ENCODE measurements at places on chromosomes 7 and 10.
A peak's percentile ranks its signal among the peaks of the same experiment; 100 is the strongest.

DNA sequence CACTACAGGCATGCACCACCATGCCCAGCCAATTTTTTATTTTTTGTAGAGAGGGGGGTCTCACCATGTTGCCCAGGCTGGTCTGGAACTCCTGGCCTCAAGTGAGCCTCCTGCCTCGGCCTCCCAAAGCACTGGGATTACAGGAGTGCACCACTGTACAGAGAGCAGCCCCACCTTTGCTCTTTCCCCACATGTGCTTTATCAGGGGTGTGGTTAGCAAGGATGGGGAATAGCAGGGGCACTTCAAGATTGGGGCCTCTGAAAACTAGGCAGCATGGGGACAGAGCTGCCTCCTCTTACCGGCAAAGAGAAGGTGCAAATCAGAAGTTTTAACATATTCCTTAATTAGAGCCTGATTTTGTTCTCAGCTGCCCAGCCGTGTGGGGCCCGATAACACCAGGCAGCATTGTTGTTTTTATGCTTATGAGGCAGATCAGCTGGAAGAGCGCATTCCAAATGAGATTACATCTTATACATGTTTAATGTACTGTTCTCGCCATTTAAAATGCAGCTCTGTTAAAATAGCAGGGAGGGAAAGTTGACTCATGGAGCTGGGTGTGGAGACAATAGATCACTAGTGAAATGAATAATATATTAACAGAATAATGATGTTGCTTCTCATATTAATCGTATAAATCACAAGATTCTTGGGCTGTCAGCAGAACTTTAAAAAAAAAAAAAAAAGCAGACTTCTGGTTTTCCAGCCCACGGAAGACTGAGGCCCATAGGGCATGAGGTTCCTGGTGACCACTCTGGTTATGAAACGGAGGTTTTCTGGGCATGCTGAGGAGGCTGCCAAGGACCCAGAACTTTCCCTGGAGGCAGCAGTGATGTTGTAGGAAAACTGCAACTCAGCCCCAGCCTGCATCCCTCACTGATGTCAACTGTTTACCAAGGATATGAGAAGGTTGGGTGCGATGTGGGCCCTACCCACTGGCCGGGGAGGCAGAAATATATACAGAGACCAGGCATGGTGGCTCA, 62.5 kb downstream of the TMEM130 start:
- DNase-seq = no peak

GRCh38 chr10:16843252-16843870, 26.1 kb upstream of the RSU1 start:
- no peak for DNase-seq

DNA sequence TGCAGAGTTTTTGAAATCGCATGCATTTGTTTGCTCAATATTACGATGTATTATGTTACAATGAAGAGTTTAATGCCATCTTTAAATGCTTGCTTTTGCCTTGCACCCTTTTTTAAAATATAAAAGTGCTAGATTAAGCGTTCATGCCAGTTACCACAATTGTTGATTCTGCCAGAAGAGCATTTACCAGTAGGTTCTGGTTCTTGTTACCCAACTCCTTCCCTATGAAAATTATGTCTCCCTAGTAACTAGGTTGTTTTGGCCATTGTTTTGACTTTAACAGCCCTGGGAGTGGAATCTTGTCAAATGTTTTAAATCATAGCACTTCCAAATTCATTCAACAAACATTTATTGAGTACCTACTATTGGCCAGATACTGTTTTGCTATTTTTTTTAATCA, 32.8 kb upstream of the CDK14 start:
- DNase-seq = no peak

- DNase-seq = no peak
These were observed 57.3 kb downstream of the FAM53B start for GRCh38 chr10:124686707-124687376.

GRCh38 chr10:103592186-103593021, 98.9 kb downstream of the NEURL1 start:
- peak; percentile 30 for DNase-seq

- DNase-seq = no peak
These were observed 9.0 kb downstream of the LFNG start for GRCh38 chr7:2528481-2529095.

- DNase-seq = no peak
These were observed 73.8 kb upstream of the GTF2IRD1 start for GRCh38 chr7:74379938-74380337.

GRCh38 chr10:55631071-55631654, 729.9 kb downstream of the ZWINT start:
- peak; percentile 21 for DNase-seq
